ENCODE measurements at places on chromosomes 11 and 22.

GRCh38 chr22:42299586-42300258 lies 29.3 kb upstream of the TCF20 start:
- DNase-seq, result no peak

- DNase-seq, result no peak
These were observed 26.1 kb downstream of the MRTFA start for GRCh38 chr22:40610329-40610850.

- DNase-seq, result no peak
These were observed 25.8 kb upstream of the CACNG2 start for GRCh38 chr22:36729321-36729720.

DNA sequence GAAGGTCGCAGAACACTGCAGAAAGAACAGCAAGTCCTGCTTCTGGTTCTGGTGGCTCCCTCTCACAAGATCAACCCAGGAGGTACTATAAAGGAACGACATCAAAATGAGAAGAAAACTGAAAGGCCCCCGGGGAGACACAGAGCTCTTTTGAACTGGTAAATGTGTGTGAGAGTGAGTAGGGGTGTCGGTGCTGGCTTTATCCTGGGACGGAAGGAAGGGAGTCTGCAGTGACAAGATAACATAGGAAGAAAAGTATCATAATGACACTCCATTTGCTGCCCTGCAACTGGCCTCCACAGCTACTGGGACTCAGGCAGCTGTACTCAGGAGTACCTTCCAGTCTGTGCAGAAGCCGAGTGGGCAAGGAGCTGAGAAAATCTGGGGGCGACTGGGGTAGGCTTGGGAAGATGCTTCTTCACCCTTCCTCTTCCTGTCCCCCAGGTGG lies 60.9 kb downstream of the ENTHD1 start:
- no peak for DNase-seq

GRCh38 chr11:45892856-45893255 lies 7.4 kb downstream of the MAPK8IP1 start:
- DNase-seq, result no peak

DNA sequence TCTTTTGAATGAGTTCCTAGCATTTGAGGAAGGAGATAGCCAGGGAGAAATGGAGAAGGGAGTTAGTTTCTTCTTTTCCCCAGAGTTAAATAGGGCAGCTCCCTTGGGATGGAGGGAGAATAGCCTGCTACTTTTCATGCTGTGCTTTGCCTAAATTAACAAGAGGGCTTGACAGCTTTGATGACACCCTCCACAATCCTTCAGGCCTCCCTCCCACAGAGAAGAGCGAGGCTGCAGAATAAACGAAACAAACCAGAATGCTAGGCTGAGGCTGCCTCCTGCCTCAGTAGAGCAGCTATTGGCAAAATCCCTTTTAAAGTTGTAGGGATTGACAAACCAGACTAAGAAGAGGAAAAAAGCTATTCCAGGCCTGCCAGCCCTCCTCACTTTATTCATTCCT lies 94.6 kb downstream of the C11orf58 start:
- DNase-seq, result no peak

GRCh38 chr11:120179057-120179672 lies 31.7 kb upstream of the OAF start:
- DNase-seq, result no peak

- DNase-seq, result peak; percentile 65
These were observed 59.0 kb downstream of the PPP2R1B start for GRCh38 chr11:111707039-111707690.

DNA sequence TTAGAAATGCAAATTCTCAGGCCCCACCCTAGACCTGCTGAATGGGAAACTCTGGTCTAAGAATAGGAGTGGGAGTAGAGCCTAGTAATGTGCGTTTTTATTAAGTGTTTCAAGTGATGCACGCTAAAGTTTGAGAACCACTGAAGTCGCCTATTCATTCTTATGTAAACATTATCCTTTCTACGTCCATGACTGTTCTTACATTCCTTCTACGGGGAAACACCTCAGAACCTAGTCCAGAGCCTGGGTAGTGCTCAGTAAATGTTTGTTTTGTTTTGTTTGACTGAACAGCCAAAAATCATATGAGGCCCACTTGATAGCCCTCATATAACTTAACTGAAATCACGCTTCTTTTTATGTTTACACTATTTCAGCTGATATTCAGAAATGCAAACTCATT lies 29.8 kb downstream of the VSIG10L2 start:
- DNase-seq, result no peak

DNA sequence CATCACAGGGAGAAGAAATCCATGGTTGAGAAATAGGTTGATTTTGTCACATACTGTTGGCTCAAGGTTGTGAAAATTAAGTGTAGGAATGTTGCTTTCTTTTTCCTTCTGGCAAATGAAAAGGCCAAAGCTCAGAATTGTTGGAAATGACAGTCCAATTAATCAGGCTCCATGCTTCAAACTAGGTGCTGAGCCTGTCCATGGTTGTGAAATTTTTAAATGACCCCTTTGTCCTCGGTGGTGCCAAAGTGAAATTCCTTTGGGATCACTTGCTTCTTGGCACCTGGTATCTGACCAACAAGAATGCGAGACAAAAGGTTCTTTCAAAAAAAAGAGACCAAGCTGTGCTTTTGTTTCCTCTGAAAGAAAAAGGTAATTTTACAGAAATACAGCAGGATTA lies 451.9 kb downstream of the ETS1 start:
- DNase-seq, result no peak

DNA sequence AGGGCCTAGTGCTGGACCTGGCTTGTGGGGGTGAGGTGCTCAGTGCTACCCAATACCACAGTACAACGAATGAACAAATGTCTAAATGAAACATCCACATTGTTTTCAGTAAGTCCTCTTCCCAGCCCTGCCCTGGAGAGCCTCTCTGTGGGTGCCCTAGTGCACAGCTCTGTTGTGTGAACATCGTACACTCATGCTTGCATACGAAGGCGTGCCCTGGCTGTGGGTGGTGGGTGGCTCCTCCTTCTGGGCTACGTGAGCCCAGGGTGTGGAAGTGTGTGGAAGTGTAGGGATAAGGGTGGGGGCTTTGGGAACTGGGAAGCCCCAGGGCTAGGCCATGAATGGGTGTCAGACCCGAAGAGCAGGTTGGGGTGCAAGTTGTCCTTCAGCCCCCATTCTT lies 592 bp upstream of the NLRX1 start:
- no peak for DNase-seq

DNA sequence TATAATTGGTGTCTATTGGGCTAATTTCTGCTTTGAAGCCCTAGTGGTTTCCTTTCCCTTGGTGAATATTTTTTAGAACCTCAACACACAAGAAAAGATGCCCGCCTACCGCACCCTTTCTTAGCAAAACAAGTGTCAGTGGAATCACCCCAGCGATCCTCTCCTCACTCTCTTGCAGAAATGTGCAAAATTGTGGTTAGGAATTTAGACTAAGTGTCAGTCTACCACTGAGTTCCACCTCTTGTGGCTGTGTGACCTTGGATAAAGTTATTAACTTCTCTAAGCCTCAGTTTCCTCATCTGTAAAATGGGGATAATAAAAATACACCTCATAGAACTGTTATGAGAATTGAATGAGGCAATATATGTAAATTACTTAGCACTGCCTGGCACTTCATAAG lies 5.3 kb upstream of the JAML start:
- DNase-seq, result no peak

DNA sequence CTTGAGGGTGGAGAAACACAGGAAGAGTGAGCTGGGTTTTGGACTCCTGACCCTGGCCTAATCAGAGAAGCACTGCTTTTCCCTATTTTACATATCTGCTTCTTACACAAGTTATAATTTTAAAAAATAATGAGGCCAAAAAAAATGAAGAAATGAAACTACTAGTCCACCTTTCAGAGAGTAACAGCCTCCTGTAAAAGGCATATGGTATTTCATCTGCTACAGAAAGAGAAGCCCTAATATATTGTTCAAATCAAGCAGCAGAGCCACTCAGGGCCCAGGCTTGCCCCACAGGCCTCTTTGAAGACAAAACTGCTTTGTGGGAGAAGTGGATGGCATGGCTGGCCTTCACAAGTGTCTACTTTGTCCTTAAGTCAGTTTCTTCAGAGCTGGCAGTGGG lies 10.0 kb downstream of the DIXDC1 start:
- DNase-seq, result no peak

DNA sequence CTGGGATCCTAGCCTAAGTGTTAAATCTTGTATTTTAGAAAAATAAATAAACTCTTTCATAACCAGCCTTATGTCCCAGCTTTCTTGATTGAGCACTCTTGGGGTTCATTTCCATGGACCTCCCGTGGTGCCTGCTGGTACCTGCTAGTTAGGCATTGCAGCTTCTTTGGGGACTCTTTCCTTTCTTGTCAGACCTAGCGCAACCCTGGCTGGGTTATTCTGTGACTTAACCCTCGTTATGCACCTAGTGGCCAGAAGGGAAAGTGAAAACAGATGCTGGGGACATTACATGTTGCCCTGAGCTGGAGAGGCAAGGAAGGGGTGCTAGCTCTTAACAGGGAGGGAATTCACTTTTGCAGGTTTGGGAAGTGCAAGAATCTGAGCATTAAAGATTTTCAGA lies 46.8 kb downstream of the APIP start:
- no peak for DNase-seq

DNA sequence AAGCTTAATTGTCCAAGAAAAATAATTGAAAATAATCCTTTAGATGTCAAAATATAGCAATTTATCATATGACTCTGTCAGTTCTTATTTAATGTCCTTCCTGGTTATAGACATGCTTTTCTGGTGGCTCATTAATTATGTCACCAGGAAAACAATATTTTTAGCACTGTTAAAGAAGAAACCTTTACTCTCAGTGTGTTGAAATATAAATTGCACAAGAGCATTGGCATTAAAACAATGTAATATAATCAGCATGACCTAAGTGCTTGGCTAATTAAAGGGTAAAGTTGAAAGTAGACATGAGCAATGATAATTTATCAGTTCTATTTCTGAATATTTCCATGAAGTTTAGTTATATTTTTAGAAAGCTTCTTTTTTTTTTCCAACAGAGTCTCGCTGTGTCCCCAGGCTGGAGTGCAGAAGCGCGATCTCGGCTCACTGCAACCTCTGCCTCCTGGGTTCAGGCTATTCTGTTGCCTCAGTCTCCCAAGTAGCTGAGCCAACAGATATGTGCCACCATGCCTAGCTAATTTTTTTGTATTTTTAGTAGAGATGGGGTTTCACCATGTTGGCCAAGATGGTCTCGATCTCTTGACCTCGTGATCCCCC lies 232.3 kb downstream of the JRKL start:
- DNase-seq, result no peak

DNA sequence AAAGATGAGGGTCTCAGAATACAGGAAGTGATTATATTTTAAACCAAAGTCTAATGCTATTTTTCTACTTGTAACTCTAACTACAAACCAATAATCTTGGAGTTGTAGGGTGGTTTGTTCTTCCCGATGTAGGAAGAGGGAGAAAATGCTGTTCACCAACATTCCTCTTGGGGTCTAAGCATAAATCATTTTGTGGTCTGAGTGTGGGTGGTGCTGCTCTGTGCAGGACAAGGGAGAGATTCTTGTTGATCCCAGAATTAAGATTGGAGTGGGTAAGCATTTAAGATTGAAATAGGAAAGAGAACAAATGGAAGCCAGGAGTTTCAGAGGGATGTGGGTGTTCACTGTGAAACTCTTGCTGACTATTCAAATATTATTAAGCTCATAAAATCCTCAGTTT lies 38.6 kb upstream of the MMP13 start:
- no peak for DNase-seq

GRCh38 chr22:30969532-30970355 lies 679 bp downstream of the TUG1 start:
- no peak for DNase-seq

All from BJ (cell line).